GM03348 (cell line): ENCODE measurements at places on chromosomes 11 and 22.
A peak's percentile ranks its signal among the peaks of the same experiment; 100 is the strongest.

GRCh38 chr22:36541831-36542411 lies 13.0 kb upstream of the EIF3D start:
- peak; percentile 78 for DNase-seq

GRCh38 chr11:104661471-104661870 lies 236.8 kb downstream of the CASP12 start:
- DNase-seq, result no peak

DNA sequence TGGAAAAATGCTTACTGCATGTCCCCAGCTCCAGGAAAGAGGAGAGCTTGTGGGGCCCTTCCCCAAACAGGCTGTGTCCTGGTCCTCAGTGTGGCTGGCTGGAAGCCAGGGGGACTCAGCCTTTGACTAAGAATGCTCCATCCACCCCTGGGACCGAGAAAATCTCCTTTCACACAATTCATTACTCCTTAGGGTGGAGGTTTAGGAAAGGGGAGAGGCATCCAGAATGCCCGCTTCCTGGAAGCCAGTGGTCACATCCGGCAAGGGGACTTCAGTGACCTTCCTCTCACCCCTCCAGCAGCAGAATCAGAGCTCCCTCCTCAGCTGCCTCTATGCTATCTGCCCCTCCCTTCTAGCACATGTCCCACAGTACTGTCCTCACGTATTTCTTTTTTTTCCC lies 21.9 kb downstream of the ATG16L2 start:
- DNase-seq, result no peak

- DNase-seq, result no peak
Observed at GRCh38 chr11:30786256-30787110, 200.3 kb upstream of the MPPED2 start.
